Activated T-helper 17 cell treated with anti-CD3 and anti-CD28 coated beads, Interleukin-2, amount 50 U/mL, for 72 hours (primary cell): ENCODE measurements at places on chromosomes 4 and X.

DNA sequence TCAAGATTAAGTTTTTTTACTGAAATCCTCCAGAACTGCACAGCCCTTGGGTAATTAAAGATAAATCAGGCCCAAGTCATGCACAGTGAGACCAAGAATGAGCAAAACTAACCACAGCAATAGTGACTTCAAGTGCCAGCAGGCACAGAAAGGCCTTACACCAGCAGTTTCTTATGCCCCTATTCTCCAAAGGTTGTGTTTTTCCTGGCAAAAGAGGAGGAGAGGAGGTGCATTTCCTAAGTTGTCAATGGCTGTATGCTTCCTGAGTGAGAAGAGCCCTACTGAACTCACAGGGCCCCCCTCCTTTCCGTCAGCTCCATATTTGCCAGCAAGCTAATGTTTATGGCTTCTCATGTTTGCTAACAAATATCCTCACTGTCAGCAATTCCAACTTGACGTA is 418.7 kb upstream of the INTU start:
- ATAC-seq = no peak

DNA sequence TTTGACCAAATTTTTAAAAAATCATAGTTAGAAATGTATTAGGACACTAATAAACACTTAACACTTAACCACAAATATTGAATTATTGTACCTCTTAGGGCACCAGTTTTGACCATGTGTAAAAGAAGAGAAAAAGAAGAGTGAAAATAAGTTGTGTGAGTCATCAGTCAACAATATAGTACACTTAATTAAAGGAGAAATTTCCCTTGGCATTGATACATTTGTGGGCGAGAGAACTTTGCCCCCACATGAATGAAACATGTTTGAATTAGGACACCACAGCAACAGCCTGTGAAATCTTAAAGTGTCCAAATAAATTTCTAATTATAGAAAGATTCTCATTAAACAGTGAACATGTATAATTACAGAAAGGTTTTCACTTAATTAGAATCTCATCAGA is 1292.8 kb upstream of the TENM3 start:
- no peak for ATAC-seq

GRCh38 chr4:121243485-121243884 is 79.4 kb upstream of the TNIP3 start:
- peak; percentile 82 for ATAC-seq

- no peak for ATAC-seq
Observed at GRCh38 chrX:119529345-119530276, 35.6 kb downstream of the STEEP1 start.

GRCh38 chr4:90855111-90855510 is 727.9 kb downstream of the CCSER1 start:
- no peak for ATAC-seq

DNA sequence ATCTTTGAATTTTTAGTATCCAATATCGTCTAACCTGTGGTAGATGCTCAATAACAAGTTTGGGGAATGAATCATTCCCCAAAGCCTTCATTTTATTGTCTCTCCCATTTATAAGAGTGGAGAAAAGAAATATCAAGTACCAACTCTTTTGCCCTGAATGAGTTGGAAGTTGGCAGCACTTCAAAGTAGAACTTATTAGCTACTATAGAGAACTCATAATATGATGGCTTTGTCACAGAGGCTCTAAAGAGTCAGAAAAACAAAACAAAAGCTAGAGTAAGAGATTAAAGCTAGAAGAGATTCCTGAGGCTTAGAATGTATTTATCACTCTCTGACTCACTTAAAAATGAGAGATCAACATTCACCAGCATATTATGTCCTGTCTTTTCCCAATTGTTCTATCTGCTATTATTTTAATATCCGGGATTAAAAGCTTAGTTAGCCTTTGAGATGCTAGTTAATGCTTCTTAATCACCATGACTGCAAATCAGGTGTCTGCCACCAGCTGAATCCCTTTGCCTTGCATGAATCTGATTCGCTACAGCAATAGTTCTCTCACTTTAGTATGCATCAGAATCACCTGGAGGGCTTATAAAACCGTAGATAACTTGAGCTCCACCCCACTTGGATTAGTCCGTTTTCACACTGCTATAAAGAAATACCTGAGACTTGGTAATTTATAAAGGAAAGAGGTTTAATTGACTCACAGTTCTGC is 77.9 kb downstream of the PALLD start:
- ATAC-seq = peak; percentile 34

DNA sequence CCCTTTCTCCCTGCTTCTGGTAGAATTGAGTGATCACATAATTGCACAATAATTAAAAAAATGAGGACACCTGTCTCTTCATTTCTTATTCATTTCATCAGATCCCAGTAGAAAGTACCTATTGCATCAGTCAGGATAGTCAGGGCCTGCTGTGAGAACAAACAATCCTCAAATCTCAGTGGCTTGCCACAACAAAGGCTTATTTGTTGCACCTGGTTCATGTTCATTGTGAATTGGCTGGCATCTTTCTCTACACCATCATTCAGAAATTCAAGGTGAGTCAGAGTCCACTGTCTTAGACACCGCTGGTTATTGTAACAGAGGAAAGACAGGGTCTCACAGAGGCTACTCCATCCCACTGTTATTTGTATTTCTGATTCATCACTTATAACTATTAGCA is 409.8 kb downstream of the STIM2 start:
- ATAC-seq = no peak

DNA sequence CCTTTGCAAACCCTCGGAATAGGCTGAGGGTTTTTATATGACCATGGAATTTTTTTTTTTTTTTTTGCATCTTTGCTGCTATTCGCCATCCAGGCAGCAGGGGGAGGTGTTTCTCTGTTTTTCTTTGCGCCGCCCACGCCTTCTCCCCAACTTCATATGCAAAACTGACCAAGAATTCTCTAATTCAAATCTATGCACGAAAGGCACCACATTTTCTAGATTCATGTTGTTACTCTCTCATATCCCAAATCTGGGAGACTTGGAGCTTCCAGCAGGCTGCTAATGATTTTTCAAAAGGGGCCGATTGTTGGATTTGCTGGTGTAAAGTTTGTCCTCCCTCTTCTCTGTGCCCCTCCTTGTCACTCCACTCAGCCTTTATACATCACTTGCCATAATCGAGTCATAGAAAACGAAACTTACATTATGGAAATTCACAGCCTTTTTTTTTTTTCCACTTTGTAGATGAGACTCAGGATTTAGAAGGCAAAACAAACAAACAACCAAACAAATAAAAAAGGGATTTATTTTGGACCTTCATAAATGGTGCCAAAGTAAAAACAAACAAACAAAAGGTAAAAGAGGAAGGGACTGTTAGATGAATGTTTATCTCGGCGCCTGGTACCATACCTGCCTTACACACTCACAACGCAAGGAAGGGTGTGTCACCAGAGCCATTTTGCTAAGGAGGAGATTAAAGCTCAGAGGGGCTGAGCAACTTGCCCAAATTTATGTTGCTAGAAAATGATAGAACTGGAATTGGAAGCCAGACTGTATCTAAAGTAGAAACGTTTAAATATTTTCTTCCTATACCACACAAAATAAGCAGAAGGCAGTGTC is 29.3 kb upstream of the BOD1L1 start:
- peak; percentile 68 for ATAC-seq

- ATAC-seq = no peak
Observed at GRCh38 chr4:48247878-48248558, 21.6 kb downstream of the TEC start.

DNA sequence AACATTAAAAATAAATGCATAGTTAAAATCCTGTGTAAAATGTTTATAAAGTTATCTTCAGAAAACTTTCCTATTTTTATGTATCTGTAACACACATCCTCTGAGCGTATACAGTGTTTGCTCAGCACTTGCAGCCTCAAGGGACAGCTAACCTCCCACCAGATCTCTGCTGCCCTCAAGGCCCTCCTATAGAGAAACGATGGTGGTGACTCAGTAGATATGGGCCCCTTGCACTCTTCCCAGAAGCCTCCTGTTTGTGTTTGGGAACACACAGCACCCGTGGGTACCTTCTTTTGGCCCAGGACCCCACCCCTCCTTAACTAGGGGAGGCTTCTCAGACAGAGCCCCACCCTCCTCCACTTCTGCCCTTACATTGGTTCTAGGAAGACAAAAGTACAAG is 26.7 kb downstream of the PJA1 start:
- no peak for ATAC-seq

DNA sequence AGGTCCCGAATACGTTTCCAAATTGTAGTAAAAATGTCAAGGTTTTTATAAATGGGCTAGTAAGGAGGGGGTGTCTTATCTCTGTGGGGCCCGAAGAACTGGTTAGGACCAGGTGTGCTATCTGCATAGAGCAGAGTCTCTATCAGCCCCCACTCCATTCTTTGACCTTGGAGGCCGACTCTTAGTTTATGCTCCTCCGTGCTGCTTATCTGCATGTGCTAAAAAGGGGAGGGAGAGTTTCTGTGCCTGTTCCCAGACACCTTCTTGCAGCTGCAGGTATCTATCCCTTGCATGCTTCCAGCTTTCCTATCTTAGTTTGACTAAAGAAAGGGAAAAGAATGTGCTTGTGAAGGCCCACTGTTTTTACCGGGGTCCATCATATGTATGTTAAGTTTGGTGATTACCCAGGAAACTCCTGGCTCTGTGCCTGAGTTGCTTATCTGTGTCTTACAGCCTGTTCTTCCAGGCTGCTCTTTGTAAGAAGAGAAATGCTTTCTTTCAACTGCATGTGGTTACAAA is 28.6 kb upstream of the NAF1 start:
- no peak for ATAC-seq

DNA sequence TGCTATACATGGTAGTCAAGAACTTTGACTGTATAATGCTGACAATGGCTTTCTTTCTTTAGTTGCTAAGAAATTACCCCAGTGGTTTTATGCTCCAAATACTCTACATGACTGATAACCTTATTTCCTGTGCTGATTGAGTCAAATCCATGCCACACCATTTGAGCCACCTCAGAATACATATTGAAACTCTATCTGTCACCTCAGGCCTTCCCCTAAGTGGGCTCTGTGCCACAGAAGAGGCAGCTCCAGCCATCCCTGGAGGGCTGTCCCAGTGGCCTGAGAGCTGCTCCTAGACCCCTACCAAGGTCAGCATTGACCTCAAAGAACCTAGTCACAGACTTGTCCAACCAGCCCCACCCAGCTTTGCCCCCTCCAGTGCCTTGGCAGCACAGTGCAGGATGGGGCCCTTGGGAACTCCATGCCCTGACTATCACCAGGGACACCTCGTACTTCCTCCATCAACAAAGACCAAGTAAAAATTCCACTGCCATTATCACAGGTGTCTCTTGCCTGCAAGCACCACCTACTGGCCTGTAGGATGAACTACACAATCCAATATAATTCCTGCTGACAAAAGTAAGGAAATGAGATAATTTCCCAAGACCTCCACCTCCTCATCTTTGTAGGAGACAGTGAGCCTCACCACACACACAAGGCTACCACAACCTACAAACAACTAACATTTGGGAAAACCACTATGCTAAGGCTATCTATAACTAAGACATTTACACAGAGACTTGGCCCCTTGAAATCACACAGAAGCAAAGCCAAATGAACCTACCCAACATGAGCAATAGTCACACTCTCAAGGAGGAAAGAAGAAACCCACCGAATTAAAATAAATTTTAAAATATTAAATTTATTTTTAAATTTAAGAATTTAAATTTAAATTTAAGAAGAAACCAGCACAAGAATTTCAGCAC is 239.9 kb downstream of the NKX6-1 start:
- ATAC-seq = no peak

GRCh38 chr4:137529432-137529831 is 2.9 kb downstream of the PCDH18 start:
- ATAC-seq = no peak

DNA sequence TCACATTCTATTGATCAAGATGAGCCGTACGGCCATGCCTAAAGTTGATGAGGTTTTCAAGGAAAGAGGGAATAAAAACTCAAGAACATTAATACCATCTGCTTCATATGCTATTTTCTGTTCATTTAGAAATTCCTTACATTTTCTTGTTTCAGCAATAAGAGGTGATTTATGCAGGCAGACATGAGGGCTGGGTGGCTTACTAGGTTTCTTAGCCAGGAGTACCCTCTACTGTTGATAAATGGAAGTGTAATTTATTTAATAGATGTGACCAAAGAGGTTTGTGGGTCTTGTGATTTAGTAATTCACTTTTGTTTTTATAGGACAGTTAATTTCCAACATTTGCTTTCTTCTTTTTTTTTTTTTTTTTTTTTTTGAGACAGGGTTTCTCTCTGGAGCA is 6.4 kb upstream of the SMIM9 start:
- ATAC-seq = peak; percentile 42

- no peak for ATAC-seq
Observed at GRCh38 chr4:185068837-185069236, 50.5 kb downstream of the HELT start.

DNA sequence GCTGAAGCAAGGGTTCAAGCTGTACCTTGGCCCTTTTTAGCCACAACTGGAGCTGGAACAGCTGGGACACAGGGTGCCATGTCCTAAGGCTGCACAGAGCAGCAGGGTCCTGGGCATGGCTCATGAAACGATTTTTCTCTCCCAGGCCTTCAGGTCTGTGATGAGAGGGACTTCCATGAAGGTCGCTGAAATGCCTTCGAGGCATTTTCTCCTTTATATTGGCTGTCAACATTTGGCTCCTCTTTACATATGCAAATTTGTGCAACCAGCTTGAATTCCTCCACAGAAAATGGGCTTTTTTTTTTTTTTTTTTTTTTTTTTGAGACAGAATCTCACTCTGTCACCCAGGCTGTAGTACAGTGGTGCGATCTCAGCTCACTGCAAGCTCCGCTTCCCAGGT is 430.8 kb downstream of the PCDH11X start:
- no peak for ATAC-seq

- ATAC-seq = no peak
Observed at GRCh38 chr4:15116509-15117079, 114.3 kb downstream of the CPEB2 start.

- no peak for ATAC-seq
Observed at GRCh38 chrX:7987160-7988012, 60.2 kb upstream of the PNPLA4 start.

DNA sequence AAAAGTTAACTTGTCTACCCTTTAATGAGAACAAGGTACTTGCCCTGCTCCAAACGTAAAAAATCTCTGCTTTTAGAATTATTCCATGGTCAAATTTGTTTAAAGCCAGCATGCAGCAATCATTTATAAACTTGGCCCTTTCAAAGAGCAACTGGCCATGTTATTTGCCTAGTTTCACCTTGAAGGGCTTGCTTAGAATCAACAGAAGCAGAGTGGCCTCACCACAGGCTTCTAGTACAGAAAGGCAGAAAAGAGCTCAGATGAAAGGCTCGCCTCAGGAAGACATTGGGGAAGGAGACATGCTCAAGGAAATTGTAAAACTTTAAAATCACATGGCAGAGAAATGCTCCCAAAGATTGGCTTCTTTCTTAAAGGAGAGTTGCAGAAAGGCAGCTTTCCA is 53.8 kb upstream of the USP26 start:
- no peak for ATAC-seq
